ENCODE measurements at places on chromosomes 11 and 22. TPM values are rescaled to one million over a fixed set of nuclear protein-coding genes. Genes with fewer than 3 reads are reported as not detected.

Gene RGL4
- not detected for total RNA-seq

Gene TUB
- 5.7 TPM for total RNA-seq

Gene FOLR3
- not detected for total RNA-seq

Gene SLC22A12
- total RNA-seq: not detected

Gene TMEM86A
- not detected for total RNA-seq

Gene OR4D5
- not detected for total RNA-seq

Gene MOGAT2
- not detected for total RNA-seq

Gene CDC45
- total RNA-seq: 20.9 TPM

Gene ROM1
- 3.0 TPM for total RNA-seq

All from NCI-H460 (cell line).